ENCODE measurements at places on chromosomes 4 and X.

- DNase-seq, result no peak
Measured at GRCh38 chrX:50638123-50638522, 167.5 kb upstream of the DGKK start.

DNA sequence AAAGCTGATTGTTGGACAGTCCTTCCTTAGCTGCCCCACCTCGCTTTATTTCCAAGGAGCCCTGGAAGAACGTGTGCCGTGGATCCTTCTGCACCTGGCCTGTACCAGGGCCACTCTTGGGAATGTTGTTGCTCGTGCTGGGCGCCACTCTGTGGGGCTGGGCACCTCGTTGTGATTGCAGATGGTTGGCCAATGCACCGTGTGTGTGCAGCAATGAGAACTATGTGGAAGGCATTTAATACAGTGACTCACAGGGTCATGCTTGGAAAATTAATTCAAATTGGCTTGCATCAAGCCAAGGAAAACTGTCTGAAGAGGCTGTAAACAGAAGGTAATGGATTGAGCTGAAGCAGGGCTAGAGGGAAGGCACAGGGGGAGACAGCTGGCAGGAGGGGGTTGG, 37.0 kb upstream of the CD99L2 start:
- DNase-seq, result peak; percentile 76

- DNase-seq, result no peak
Measured at GRCh38 chrX:72347366-72347765, 41.7 kb upstream of the CITED1 start.

DNA sequence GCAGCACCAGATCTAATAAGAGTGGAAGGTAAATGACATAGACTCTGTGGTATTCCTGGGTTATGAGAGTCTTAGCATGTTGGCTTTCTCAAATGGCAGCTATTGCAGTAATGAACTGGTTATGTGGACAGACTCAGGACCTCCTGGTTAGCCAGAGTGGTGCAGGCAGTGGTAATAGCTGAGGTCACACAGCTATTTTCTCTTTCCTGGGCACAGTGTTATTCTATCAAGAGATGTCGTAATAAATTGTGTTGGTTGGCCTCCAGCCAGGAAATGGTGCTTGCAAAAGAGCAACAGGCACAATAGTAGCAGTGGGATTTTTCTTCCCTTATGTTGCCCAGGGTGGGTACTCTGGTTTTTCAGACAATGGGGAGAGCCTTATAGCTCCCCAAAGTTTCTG, 279.2 kb upstream of the FGF16 start:
- DNase-seq, result no peak

- no peak for DNase-seq
Measured at GRCh38 chr4:41213625-41214135, 662 bp downstream of the APBB2 start.

DNA sequence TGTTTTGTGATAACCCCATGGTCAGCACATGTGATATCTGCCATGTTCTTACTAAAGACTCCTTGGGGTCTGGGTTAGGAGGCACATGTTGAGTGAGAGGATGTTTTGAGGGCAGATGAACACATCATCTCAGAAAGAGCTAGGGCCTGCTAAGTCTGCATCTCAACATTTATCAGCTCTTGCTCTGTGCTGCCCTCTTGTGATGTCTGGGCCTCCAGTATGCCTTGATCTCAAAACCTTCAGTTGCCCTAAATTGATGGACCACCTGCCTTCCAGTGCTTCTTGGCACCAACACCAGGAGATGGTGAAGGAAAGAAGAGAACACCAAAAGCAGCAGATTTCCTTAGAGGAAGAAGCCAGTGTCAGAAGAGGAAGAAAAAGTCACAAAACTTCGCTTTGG, 22.5 kb downstream of the MID1 start:
- no peak for DNase-seq

GRCh38 chrX:119252716-119253115, 16.6 kb downstream of the PGRMC1 start:
- DNase-seq, result no peak

- DNase-seq, result no peak
Measured at GRCh38 chr4:134024251-134024650, 177.3 kb downstream of the PABPC4L start.

DNA sequence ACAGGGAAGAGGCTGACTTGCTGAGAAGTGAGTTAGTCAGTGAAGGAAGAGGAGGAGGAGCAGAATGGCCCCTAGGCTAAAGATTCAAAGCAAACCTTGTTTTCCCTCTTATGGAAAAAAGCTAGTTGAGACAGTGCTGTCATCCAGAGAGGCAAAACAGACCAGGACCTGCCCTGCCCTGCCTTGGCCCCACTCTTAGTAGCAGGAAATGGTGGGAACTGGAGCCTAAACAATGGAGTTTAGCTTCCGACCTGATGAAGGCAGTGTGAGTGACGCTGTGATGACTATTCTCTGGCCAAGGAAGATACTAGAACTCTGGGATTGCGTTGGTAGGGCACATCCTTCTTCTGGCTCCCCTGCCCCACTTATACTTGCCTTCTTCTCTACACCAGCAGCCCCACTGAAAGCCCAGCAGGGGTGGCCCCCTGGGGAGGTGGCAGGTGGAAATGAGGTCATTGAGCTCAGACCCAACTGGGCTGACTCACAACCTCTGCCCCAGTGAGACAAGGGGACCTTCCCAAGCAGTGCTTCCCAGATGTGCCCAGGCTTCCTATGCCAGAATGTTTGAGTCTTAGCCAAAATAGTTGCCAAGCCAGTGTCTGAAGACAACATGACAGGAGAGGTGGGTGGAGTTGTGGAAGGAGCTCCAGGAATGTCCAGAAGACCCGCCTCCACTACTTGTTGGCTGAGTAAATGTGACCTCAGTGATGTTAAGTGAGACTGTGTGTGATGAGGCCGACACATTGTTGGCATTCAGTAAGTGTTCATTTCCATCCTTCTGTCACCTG, 38.8 kb downstream of the MSN start:
- DNase-seq, result no peak

DNA sequence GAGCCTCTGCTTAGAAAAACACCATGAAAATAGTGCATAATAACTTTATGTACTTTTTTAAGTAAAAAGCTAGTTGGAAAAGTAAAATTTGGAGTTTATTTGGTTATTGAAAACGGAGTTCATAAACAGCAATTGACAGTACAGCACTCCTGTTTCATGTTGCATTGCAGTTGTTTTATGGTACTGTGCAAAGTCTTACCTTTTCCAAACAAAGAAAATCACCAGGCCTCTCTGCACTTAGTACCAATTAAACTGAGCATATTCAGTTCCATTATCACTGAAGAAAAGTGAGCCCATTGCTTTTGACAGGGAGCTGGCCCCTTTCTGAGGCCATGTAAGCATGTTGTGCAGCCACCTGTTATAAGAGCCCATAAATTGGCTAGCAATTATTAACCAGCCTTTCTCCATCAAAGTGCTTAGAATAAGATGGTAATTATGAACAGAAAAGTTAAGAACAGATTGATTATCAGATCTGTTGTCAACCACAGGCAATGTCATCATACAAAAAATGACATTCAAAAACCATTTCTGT, 376.6 kb upstream of the EMCN start:
- no peak for DNase-seq

GRCh38 chrX:11629593-11630211, 36.0 kb downstream of the ARHGAP6 start:
- peak; percentile 57 for DNase-seq

DNA sequence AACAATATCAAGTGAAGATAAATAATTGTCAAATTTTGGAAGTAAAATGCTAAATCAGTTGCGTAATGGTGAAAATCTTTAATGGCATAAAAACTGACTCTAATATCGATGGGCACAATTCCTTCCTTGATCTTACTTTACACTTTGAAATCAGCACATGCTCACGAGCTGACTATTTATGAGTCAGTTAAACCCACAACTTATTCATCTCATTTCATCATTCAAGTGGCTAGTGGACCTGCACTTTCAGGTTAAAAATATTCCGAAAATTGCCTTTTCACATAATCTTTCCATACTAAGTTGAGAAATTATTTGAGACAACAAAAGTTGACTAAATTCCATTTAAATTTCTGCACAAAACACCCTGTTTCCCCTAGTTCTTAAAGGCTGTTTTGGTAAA, 582.1 kb upstream of the TENM3 start:
- DNase-seq, result no peak

- no peak for DNase-seq
Measured at GRCh38 chr4:74328501-74328900, 20.2 kb downstream of the EPGN start.

GRCh38 chrX:120287513-120288112, 23.6 kb downstream of the TMEM255A start:
- no peak for DNase-seq

DNA sequence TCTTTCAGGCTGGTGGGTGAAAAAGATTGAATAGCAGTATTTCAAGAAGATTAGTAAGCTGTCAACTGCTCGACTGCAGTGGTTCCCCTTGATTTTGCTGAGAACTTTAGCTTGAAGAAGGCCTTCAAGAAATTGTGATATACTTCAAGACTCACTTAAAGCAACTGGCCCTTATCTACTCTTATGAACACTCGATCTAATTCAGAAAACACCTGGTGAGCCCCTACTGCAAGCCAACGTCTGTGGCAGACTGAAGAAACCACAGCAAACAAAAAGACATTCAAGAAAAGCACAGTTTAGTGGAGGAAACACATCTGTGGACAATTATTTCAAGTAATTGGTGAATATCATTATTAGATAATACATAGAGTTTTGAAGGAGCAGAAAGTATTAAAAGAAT, 119.0 kb downstream of the INPP4B start:
- no peak for DNase-seq

GRCh38 chr4:37662251-37662650, 23.9 kb downstream of the RELL1 start:
- DNase-seq, result no peak

GRCh38 chr4:150584111-150584915, 2.4 kb downstream of the MAB21L2 start:
- no peak for DNase-seq

GRCh38 chr4:44674471-44674870, 3.7 kb upstream of the GUF1 start:
- no peak for DNase-seq

- DNase-seq, result no peak
Measured at GRCh38 chrX:134023851-134024281, 38.5 kb upstream of the GPC3 start.

DNA sequence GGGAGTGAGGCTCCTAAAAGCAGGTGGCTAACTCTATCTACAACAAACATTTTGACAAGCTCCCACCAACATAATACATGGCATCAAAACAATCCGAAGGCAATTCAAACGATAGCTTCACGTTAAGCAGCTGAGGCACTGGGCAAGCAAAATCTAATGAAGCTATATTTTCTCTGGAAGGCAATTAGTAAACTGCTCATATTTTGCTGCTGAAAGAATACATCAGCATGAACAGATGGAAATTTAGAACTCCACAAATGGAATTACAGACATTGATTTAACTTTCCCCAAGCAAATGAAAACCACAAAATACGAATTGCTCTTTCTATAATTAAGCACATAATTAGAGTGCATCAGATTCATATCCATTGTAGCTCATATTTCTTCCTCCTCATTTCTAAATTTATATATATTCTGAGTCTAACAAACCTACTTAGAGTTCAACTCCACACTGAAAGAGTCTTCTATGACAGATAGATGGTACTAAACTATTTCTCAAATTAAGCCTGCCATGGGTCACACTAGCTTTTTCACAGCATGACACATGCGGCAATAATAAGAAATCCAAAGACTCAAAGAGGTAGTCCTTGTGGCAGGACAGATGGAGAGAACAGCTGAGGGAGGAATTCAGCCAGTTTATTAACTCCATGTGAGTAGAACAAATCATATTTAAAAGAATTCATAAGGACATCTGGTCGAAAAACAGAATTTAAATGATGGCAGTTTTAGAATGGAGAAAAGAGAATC, 305.4 kb downstream of the MAPK10 start:
- DNase-seq, result no peak

- no peak for DNase-seq
Measured at GRCh38 chr4:71713611-71714203, 70.2 kb downstream of the GC start.

- DNase-seq, result peak; percentile 94
Measured at GRCh38 chr4:24856586-24856985, 56.3 kb downstream of the CCDC149 start.

DNA sequence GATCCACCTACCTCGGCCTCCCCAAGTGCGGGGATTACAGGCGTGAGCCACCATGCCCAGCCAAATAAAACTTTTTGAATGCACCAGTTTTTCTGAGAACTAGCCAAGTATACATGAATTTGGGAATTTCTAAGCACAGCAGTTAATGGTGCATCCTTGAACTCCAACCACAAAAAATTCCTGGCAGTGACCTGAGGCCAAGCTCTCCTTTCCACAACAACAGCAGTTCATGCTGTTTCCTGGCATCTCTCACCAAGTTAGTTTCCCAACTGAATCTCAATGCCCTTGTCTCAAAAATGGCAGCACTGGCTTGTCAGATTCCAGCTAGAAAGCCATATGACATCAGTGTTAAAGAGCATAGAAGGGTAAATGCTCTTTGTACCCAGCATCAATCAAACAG, 15.9 kb upstream of the XKRX start:
- no peak for DNase-seq

DNA sequence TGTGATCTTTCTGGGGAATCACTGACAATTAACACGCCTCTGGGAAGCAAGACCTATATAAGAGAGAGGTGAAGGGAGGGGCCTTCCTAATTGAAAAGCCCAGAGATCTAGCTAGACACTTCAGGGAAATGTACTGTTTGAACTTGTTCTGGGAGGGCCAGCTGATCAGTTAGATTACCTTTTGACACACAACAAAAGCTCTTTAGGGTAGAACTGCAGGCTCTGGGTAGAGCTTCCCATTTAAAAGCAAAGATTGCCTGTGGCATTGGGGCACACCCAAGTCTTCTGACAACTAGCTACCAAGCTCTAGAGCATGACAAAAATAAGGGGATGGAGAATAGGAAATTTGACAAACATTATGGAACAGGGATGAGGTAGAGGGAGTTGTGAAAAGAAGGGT, 26.3 kb downstream of the AREG start:
- no peak for DNase-seq

DNA sequence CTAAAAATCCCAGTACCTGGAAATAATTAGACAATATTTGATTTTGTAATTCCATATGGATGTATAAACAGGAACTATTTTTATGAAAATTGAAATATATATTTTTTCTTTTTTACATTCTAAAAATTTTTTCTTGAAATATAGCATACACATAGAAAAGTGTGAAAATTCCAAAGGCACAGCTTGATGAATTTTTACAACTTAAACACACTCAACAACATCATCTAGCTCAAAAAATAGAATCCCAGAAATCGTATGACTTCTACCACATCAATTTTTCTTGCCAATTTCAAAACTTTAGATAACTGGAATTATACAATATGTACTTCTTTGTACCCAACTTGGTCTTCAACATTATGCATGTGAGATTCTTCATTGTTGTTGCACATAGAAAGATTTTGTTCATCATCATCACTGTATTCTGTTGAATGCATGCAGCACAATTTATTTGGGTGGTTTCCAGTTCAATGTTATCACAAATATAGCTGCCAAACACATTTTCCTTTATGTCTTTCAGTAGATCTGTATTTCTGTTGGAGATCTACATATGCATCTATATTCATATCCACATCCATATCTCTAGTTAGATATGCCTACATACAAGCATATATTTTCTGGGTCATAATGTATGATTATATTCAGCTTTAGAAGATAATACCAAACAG, 340.7 kb upstream of the SLIT2 start:
- no peak for DNase-seq

- DNase-seq, result no peak
Measured at GRCh38 chr4:2141022-2141761, 82.1 kb downstream of the NAT8L start.

- DNase-seq, result no peak
Measured at GRCh38 chr4:80026100-80026499, 46.9 kb downstream of the ANTXR2 start.
